ENCODE measurements at places on chromosomes 12 and 14. TPM values are rescaled to one million over a fixed set of nuclear protein-coding genes. Genes with fewer than 3 reads are reported as not detected.
A peak's percentile ranks its signal among the peaks of the same experiment; 100 is the strongest.

The KRT5 gene
- total RNA-seq = 10.2 TPM

The INHBC gene
- total RNA-seq = not detected

The RIMBP2 gene
- 0.17 TPM for total RNA-seq

The OR4K5 gene
- not detected for total RNA-seq

The NUP37 gene
- 73.1 TPM for total RNA-seq

The NUAK1 gene
- 10.8 TPM for total RNA-seq

The RTL1 gene
- not detected for total RNA-seq

The NTF3 gene
- 3.3 TPM for total RNA-seq

The KRT77 gene
- not detected for total RNA-seq

The PPP1R1A gene
- total RNA-seq = 4.0 TPM

The MMP14 gene
- total RNA-seq = 180 TPM

The MYF6 gene
- total RNA-seq = 0.52 TPM

The SDR9C7 gene
- total RNA-seq = not detected

The PRB2 gene
- not detected for total RNA-seq

DNA sequence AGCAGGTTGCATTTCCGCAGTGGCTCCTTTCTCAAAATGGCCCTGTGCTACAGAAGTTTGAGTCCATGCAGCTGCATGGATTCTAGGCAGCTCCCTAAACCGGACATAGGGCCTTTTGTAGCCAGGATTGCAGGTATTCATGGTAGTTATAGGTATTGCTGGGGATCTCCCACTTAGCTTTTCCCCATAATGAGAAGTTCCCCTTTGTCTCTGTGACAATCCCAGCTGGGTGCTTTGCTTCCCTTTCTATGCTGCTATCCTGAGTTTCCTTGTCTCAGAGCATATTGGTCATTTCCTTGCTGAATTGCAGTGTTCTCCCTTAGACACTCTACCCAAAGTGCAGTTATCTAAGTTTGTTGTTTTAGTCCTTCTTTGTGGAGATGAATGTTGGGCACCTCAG, 120.9 kb upstream of the MIS18BP1 start:
- no peak for DNase-seq

GRCh38 chr14:63478010-63478409, 65.2 kb downstream of the PPP2R5E start:
- no peak for DNase-seq

- DNase-seq = no peak
Observed at GRCh38 chr12:29750131-29750927, 33.4 kb downstream of the TMTC1 start.

DNA sequence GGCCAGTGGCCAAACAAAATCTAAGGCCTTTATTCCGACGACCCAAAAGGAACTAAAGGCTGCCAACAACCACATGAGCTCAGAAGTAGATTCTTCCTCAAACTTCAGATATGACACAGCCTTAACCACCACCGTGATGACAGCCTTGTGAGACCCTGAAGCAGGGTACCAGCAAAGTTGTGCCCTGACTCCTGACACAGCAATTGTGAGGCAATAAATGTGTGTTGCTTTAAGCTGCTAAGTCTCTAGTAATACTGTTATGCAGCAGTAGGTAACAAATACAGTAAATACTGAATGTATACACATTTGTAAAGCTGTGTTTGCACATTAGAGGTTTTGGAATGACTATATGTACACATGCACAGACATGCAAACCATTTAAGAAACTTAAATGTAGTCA, 10.7 kb upstream of the SLC6A13 start:
- no peak for DNase-seq

GRCh38 chr14:77598366-77599070, 17.9 kb downstream of the SPTLC2 start:
- peak; percentile 92 for DNase-seq

- peak; percentile 80 for DNase-seq
Observed at GRCh38 chr12:56158926-56159461, 835 bp downstream of the MYL6 start.

- DNase-seq = no peak
Observed at GRCh38 chr14:88129306-88130056, 124.5 kb downstream of the GPR65 start.

DNA sequence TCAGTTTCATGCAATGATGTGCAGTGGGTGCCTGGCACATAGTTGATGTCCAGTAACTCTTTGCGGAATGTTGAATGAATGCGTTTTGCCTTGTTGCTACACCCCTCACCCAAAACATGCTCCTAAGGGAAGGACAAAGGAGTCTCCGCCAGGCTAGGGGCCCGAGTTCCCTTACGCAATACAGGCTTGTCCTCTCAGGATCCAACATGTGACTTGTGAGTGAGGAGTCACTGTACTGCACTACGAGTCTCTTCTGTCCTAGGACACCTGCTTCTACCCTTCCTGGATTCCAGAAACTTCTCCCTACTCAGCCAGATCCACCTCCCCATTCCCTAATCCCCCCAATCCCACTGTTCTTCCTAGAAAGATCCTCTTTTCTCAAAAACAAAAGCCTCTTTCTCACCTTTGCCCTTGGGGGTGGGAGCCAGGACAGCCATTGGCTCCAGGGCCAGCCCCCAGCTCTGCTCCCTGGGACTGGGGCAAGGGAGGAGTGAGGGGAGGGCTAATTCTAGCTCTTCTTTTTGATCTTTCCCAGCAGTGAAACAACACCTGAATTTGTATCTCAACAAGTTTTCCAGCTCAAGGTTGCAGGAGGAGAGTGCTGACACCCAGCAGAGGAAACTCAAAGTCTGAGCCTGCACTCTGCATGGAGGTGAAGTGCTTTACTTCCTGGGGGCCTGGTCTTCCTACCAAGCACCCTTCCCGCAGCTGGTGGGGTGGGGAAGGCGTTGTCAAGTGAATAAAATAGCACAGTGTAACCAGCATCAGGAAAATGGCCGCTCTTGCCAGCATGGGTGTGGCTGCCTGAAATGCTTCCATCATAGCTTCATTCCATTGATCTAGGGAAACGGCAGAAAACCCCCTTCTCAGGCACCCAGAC, 3.4 kb upstream of the OTUB2 start:
- DNase-seq = no peak

- no peak for DNase-seq
Observed at GRCh38 chr12:124395986-124396385, 101.1 kb downstream of the RFLNA start.

DNA sequence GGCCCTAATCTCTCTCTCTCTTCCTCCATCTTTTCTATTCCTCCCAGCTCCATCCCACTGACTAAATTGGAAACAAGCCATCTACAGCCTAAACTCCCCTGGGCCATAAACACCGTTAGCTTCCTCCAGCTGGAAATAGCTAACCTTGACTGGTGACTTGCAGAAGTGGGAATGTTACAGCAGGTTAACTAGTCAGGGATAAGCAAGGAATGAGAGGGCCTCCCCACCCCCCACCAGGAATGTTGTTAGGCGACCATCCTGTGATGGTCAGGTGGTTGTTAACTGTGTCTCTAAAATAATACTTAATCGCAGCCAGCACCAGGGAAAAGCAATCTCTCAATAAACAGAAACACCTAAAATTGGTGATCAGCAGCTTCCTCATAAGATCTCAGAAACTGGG, 40.8 kb downstream of the MIS18BP1 start:
- DNase-seq = peak; percentile 56

DNA sequence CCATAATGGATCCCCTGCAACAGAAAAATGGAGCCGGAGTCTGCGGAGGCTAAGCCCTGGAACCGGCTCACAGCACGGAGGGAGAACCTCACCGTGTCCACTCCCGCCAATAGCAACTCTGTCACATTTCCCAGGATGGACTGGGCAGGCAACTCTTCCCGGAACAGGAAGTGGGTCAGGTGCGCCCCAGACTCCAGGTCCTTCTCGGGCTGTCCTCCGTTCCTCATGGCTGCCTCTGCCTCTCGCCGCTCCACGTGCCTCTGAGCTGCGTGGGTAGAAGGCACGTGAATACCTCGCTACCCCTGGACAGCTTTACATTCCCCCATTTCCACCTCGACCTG, 2.2 kb downstream of the CYP27B1 start:
- no peak for DNase-seq

- DNase-seq = no peak
Observed at GRCh38 chr12:8581098-8581784, 31.4 kb downstream of the AICDA start.

GRCh38 chr12:110102255-110102654, 21.9 kb upstream of the IFT81 start:
- peak; percentile 55 for DNase-seq

DNA sequence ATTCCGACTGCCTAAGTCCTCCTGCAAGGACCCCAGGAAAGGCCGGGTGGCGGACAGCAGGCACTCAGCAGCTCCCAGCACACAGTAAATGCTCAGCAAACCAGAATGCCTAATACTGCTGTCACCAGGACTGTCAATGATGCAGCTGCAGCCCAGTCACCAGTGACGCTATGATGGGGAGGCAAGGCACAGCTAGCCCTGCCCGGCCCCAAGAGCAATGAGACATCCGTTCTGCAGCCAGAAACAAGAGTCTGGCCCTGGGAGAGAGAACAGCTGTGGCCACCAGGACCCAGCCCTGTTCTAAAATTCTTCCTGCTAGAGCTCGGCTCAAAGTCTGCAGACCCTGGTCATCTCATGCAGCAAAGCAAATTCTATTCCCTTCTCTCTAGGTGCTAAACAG, 69.8 kb downstream of the NCOR2 start:
- no peak for DNase-seq

GRCh38 chr12:95185854-95186253, 31.4 kb downstream of the FGD6 start:
- DNase-seq = no peak

DNA sequence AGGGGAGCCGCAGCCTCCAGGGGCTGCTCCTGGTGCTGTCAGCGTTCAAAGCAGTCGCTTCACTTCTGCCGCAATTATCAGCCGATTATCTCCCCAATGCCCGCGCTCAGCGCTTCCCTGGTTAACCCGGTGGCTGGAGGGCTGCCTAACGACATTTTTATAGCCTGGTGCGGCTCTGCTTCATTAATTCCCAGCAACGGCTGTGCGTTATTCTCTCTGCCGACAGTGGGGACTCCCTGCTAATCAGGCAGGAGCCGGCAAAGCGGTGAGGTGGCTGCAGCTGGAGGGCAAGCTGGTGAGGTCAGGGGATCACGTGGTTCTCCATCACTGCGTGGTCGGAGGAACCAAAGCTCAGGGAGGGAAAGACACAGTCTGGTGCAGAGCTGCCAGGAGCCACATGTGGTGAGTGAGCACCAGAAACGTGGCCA, 62.9 kb downstream of the GLRX5 start:
- peak; percentile 62 for DNase-seq

- DNase-seq = no peak
Observed at GRCh38 chr12:132658149-132658894, 28.8 kb downstream of the POLE start.

- no peak for DNase-seq
Observed at GRCh38 chr14:43438056-43438455, 1069.0 kb downstream of the FSCB start.

DNA sequence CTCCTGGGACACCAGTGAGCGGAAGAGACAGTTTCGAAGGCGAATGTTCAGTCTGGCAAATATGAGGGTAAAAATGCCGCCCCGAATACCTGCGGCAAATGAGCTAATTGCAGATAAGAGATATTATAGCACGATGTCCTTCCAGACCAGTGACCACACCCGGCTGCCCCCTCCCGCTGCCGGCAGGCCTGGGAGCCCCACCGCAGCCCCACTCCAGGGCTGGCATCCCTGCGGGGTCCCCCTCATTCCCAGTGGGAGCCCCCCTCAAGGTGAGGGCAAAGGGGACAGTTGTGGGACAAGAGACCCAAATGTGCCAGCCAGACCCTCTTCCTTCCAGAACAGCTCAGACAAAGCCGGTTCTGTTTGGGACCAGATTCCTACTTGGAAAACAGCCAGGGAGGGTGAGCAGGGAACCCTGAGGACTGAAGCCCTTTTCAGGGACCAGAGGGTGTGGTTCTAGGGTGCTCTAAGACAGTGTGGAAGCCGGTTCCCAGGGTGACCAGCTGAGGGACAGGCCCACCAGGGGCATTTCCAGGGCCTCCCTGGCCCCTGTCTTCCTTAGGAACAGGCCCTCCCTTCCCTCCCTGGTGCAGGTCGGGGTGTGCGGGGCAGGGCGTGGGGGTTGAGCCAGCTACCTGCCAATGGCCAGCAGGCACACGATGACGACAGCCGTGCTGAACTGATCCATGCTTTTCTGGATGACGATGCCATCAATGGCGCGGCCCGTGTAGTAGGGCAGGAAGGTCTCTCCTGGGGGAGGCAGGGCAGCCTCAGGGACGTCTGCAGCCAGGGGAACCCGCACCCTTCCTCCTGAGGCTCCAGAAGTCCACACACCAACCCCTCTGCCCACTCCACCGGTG, 16.2 kb downstream of the ABCB9 start:
- no peak for DNase-seq

DNA sequence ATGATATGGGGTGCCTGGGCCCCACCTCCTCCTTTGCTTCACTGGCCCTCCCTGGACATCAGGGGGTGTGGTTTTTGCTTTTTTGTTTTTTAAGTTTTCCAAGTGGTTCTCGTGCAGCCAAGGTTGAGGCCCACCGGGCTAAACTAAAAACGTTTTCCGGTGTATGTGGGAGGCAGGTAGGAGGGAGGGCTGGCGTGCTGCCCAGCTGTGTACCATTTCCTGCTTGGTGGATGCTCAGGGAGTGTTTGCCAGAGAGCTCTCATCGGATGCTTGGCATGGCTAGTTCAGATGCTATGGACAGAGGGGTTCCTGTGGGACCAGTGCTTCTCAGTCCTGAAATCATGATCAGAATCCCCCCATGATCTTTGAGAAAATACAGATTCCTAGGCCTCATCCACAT, 246.4 kb downstream of the CACNA1C start:
- DNase-seq = peak; percentile 66

GRCh38 chr14:29043737-29044136, 277.1 kb downstream of the FOXG1 start:
- no peak for DNase-seq

DNA sequence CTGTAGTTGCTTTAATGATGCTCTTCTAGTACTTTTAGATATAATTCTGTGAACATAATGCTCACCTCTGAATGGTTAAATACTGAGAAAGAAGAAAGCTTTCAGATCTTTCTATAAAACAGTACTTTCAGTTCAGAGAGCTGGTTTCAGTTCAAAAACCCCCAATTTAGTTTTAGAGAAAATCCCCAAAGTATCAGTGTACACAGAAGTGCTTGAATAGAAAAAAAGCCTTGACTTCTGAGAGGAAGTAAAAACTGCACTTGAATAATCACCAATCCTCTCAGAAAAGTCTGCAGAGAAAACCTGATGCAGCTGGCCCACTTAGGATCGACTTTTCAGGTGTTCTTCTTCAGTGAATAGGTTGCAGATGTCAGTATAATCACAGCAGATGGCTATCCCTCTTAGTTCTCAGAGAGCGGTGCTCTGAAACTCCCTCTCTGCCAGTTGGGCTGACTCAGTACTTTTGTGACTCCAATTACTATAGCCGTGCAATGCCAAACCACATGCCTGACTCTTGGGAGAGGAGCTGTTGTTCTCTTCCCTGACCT, 616.3 kb downstream of the LRFN5 start:
- peak; percentile 73 for DNase-seq

- peak; percentile 29 for DNase-seq
Observed at GRCh38 chr14:77599889-77600288, 16.5 kb downstream of the SPTLC2 start.
